ENCODE measurements at places on chromosomes 11 and 22.

DNA sequence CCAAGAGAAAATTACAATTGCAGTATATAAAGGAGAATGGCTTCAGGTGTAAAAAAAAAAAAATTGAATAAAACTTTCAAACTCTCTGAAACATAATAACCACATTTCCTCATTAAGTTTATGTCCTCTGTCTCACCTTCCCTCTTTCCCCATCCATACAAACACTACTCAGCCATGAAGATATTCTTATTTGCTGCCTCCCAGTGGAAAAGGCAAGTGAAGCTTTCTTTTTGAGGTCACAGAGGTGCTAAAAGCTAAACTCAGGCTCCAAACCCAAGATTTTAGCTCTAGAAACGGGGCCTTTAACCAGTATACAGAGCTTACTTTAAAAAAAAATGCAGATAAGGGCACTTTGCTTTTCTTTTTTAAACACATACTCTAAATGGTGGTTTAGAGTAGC lies 1568.5 kb downstream of the FAM181B start:
- no peak for DNase-seq

GRCh38 chr11:88415495-88415894 lies 78.0 kb upstream of the CTSC start:
- DNase-seq: no peak

DNA sequence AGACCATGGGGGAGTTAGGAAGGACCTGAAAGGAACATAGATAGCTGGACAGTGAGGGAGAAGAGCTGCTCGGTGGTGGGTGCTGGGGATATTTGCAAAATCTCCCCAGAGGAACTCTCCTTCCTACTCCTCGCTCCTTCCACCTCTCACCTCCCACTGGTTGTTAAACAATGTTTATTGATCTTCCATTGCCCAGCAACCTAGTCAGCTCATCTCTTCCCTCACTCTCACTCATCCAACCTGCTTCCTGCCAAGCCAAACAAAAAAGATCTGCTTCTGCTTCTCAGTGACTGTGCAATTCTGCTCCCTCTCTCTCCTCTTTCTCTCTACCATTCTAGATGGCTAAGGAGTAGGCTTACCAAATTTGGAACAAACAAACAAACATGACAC lies 115.0 kb downstream of the SLC1A2 start:
- no peak for DNase-seq

DNA sequence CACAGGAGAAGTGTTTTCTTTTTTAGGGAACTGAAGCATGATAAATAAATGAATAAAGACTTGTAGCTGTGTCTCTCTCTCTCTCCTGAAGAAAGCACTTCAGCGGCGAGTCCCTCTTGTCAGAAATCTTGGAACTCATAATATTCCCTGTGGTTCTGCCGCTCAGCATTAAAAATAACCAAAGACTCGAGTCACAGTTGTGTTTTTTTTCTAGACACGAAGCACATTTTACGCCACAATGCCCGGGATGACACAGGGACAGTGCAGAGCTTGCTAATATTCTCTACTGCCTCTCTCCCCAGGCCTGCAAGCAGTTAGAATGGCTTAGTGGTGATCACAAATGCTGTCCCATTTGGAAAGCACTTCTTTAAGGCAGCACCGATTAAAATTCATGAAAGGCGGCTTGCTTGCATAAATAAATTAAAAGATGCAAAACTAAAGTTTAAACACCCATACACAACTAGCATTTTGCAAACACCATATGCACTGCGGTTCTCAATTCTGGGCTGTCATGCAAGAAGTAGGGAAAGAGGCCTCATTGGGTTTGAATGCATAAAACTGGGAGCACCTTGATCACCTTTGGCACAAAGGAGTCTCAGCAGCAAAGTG lies 597.4 kb downstream of the SOX6 start:
- no peak for DNase-seq

DNA sequence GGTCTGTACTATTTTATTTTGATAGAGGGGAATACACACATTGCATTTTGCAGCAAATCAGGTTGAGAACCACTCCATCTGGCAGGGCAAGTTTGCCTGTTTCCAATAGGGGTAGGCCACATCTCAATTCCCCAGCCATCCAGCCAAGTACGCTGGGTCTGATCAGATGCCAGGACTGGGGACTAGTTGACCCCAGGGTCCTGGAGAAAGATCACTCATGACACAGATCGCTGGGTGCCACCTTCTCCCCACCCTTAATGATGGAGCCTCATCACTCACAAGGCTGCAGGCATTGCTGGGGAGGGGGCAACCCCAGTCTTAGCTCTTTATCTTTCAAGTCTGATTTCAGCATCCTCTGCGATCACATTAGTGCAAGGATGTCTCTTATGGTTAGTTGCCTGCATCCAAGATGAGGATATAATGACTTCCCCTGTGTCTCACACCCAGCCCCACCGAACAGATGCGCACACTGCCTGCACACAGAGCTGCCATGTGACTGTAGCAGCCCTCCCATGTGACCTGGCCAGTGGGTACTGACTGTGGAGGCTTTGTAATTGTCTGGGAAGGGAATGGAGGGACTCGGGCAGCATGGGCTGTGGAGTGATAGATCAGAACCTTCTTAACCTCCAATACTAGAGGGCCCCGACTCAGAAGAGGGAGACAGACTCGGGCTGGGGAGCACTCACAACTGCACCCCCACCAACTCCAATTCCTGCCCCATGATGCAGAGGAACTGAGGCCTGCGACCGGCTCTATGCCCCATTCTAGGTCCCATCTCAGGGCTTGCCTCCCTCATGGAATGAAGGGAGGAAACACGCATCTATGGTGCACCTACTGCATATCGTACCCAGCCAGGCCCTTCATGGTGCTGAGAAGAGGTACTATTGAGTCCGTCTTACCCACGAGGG lies 155.8 kb downstream of the DSCAML1 start:
- no peak for DNase-seq

DNA sequence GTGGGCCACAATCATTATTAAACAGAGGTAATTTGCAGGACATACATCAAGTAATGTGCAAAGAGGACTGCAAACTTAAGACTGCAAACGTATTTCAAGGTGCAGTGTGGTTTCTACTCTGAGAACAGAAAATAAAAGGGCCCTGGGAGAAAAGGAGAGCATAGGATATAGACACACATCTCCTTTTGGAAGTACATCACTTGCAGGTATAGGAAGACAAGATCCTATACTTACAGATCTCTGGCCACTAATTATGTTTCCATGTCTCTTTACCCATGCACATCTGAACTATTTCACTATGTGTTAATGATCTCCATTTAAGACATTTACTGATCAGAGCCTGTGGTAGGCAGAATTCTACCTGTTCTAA lies 47.7 kb downstream of the PIWIL3 start:
- DNase-seq: no peak

GRCh38 chr11:80462211-80462610 lies 1021.4 kb upstream of the TENM4 start:
- no peak for DNase-seq

GRCh38 chr11:93216511-93217101 lies 18.8 kb upstream of the SLC36A4 start:
- no peak for DNase-seq

DNA sequence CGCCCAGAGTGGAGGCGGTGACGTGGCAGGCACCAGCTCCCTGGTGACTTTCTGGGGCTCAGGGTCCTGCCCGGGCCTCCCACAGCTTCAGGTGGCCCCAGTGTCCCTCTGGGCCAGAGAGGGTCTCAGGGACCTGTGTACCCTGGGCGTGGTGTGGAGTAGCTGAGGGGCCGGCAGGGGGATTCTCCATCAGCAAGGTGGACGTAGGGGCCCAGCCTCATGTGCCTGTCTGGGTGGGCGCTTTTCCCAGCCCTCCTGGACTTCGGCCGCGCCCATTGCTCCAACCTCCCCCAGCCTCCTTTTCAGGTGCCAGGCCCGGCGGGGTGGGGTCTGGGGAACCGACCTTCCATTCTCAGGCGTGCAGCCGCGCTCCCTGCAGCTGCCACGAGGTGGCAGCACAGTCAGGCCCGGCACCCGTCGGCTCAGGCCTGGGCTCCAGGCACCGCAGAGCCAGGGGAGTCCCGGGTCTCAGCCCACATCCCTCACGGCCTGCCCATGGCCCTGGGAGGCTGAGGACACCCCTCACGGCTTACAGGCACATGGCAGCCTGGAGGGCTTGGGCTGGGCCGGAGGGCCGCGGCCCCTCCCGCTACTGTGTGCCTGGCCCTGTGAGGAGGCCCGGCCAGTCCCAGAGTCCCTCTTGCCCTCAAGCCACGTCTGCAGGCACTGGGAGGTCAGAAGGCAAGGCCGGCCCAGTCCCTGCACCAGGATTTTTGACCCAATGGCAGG lies 19.9 kb upstream of the MUC5B start:
- DNase-seq: peak; percentile 55

DNA sequence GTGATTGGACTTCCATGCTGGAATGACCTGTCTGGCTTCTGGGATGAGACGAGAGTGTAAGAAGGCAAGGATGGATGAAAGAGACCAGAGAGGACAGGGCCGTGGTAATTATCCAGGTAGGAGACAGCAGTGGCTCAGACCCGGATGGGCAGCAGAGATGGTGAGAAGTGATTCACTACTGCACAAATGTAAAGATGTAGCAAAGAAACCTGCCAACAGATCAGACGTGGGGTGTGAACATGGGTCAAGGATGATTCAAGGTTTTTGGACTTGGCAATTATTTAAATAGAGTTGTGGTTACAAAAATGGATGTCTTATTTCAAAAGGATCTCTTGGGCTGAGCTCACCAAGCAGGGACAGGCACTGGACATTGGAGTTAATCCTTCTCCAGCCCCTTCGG lies 32.7 kb downstream of the RIBC2 start:
- DNase-seq: no peak

GRCh38 chr11:69000831-69001242 lies 12.2 kb downstream of the MRGPRF start:
- DNase-seq: no peak

- no peak for DNase-seq
Measured at GRCh38 chr22:18991821-18992442, 55.8 kb upstream of the PRODH start.

- no peak for DNase-seq
Measured at GRCh38 chr11:124483422-124483821, 37.9 kb upstream of the OR8B8 start.

DNA sequence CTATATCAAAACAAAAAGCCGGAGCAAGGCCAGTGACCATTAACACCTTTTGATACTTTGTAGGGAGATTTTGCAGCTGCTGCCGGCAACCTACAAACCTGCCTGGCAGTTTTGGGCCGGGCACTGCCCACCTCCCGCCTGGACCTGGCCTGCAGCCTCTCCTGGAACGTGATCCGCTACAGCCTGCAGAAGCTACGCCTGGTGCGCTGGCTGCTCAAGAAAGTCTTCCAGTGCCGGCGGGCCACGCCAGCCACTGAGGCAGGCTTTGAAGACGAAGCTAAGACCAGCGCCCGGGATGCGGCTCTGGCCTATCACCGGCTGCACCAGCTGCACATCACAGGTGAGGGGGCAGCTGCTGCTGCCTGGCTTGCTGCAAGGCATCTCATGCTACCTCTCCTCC lies 34.2 kb downstream of the SHISA8 start:
- no peak for DNase-seq

Data from central memory CD8-positive, alpha-beta T cell (primary cell).